ENCODE measurements at places on chromosomes 4 and X.

GRCh38 chr4:153026591-153027346, 90.6 kb downstream of the FHDC1 start:
- no peak for DNase-seq

- no peak for DNase-seq
These were observed 49.2 kb upstream of the HDAC8 start for GRCh38 chrX:72621625-72622485.

DNA sequence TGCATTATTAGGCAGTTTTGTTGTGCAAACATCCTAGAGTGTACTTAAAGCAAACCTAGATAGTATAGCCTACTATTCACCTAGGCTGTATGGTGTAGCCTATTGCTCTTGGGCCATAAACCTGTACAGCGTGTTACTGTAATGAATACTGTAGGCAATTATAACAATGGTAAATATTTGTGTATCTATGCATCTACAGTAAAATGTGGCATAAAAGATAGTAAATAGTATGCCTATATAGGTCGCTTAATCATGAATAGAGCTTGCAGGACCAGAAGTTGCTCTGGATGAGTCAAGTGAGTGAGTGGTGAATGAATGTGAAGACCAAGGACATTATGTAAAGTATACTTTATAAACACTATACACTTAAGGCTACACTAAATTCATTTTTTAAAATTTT, 16.6 kb downstream of the USO1 start:
- no peak for DNase-seq

DNA sequence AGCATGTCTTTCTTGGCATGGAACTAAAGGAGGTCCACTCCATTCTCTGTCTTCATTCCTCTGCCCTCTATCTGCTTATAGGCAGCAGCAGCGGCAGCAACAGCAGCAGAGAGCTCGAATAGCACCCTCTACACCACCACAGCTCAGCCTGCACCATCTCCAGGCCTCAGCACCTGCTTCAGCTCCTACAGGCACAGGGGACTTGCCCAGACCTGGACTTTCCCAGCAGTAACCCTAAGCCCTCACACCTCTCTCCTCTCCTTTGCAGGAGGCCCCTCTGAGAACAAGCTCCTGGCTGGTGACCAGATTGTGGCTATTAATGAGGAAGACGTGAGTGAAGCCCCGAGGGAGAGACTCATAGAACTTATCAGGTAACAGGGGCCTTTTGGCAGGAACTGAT, 80.7 kb downstream of the FRMPD3 start:
- DNase-seq, result no peak

GRCh38 chr4:41258783-41259182, 2.1 kb downstream of the UCHL1 start:
- no peak for DNase-seq

- no peak for DNase-seq
These were observed 49.1 kb downstream of the ABCG2 start for GRCh38 chr4:88109123-88109881.

DNA sequence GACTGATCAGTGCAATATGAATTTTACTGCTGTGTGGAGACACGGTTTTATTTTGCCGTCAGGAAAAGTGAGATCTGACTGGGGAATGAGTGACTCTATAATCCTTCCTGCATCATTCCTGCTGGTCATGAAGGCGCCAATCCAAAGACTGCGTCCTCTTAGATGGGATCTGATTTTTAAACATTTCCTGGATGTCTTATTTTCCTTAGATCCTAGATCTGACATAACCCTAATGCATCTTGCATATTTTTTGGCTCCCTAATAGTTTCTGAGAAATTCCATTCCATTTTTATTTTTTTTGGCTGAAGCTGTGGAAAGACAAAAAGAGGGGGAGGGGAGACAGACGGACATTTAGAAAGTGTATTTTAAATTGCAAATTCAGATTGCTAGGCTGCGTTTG, 454.9 kb upstream of the FAT1 start:
- no peak for DNase-seq

DNA sequence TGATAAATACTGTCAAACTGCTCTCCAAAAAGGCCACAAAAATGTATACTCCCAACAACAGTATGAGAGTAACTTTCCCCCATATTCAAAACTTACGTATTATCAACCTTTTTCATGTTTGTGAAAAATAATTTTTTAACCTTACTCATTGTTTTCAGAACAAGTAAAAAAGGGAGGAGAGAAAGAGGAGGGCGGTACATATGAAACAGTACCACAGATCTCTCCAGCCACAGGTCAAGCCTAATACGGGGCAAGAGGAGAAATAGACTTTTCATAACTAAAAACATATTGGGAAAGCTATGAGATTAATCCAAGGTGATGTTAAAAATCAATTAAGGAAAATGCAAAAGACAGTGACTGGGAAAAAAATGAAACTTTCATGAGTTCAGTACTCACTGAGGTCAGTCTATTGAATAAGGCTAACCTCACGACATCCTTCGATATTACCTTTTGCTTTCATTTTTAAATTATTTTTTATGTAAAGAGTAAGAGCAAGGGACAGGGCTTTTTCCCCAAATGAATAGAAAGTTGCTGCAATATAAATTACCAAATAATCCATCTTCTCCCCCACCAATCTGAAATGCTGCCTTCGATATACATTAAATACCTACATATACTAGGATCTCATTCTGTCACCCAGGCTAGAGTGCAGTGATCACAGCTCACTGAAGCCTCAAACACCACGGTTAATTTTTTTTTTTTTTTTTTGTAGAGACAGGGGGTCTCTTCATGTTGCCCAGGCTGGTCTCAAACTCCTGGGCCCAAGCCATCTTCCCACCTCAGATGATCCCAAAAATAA, 25.3 kb downstream of the FBXW7 start:
- no peak for DNase-seq

DNA sequence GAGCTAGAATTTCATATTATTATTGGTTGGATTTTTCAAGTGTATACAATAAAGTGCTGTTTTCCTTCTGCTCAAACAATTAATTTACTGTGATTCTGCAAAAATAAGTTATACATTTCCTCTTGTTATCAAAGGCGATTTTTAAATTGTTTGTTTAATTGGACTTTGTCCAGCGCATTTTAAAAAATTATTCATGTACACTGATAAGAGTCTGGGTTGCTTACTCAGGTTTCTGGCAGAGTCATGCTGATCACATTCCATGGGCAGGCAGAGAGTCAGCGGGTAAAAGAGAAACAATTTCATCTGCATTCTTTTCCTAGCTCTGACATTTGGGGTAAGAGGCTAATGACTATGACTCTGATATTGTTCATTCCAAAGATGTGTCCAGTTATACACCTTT, 8.9 kb downstream of the FAT4 start:
- no peak for DNase-seq

- DNase-seq, result no peak
These were observed 7.8 kb upstream of the UGT2B7 start for GRCh38 chr4:69088473-69088872.

DNA sequence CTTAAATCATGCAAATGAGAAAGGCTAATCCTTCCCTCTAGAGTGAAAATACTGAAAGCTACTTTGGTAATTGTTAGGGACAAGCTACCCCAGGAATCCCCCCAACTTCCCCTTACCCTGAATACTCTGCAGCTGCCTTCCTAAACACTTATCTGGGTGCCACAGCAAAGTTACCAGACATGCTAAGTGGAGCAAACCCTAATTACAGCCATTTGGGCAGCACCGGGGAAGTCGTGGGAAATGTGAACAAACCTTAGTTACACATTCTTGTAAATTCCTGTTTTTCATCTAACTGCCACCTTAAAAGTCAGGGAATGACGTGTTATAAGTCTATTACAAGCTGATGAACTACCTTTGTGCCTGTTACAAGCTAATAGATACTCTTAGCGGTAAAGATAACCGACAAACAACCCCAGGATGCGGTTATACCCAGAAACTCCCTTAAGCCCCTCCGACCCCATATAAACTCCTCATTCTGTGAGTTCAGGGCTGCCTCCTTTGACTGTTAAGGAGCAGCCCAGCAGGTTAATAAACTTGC, 66.0 kb upstream of the PLAC8 start:
- DNase-seq, result no peak

- no peak for DNase-seq
These were observed 232.9 kb upstream of the F9 start for GRCh38 chrX:139297638-139298037.

DNA sequence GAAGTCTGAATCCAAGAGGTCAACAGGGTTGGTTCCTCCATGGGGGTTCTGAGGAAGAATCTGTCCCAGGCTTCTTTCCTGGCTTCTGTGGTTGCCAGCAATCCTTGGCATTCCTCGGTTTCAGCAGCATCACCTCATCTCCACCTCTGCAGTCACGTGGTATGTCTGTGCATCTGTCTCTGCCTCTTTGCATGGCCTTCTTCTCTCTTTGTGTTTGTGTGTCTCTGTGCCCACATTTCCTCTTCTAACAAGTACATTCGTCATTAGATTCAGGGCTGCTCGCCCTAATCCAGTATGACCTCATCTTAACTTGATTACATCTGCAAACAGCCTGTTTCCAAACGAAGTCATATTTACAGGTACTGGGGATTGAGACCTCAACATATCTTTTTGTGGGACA, 114.0 kb downstream of the BCOR start:
- no peak for DNase-seq

GRCh38 chrX:109695637-109696036, 37.4 kb downstream of the ACSL4 start:
- no peak for DNase-seq

- DNase-seq, result no peak
These were observed 132.2 kb downstream of the IDS start for GRCh38 chrX:149372866-149373265.

DNA sequence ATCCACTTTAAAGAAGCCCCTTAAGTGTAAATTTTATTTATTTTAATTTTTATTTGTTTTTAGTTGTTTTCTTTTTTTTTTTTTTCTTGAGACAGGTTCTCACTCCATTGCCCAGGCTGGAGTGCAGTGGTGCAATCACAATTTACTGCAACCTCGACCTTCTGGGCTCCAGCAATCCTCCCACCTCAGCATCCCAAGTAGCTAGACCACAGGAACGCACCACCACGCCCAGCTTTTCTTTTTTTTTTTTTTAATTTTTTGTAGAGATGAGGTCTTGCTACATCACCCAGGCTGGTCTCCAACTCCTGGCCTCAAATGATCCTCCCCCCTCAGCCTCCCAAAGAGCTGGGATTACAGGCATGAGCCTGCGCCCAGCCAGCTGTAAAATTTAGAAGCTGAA, 6.0 kb downstream of the SAT1 start:
- no peak for DNase-seq

- no peak for DNase-seq
These were observed at the start of gene SYTL4 for GRCh38 chrX:100731441-100732281. Gene SYTL4 (minus strand): TSS chrX:100732121. CDS start chrX:100702037, 30,084 bp downstream.

GRCh38 chrX:26649534-26649933, 433.6 kb downstream of the MAGEB5 start:
- no peak for DNase-seq

- DNase-seq, result no peak
These were observed 3.2 kb downstream of the TIGD4 start for GRCh38 chr4:152776352-152776751.

- DNase-seq, result no peak
These were observed 156.6 kb upstream of the TLL1 start for GRCh38 chr4:165716472-165716871.

- DNase-seq, result no peak
These were observed 146.4 kb downstream of the AMMECR1 start for GRCh38 chrX:110171442-110171841.

DNA sequence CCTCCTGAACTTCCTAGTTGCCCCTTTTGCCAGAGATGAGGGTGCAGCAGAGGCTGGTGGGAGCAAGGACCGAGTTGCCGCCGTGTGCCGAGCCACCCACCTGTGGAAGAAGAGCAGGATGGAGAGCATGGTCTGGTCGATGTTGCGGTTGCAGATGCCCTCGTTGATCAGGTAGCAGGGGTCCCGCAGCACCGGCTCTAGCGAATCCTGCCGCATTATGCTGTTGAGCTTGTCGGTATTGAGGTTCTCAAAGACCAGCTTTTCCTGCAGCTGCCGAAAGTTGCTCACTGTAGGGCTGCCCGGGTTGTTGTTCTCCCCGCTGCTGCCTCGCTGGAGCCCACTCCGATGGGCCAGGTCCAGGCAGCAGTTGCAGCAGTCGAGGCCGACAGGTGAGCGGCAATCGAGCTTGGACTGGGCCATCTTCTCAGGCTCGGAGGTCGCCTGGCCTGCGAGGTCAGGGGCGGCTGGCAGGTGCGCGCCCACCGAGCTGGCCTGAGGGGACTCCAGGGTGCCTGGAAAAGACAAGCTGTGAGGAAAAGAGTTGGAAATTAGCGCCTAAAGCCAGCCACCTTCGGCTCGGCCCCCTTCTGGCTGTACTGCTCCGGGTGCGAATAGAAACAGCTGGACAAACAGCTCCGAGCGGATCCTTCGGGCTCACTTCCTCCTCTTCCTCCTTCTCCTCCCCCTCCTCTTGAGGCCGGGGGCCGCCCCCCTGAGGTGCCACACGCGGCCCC, 420 bp downstream of the TSC22D3 start:
- no peak for DNase-seq

DNA sequence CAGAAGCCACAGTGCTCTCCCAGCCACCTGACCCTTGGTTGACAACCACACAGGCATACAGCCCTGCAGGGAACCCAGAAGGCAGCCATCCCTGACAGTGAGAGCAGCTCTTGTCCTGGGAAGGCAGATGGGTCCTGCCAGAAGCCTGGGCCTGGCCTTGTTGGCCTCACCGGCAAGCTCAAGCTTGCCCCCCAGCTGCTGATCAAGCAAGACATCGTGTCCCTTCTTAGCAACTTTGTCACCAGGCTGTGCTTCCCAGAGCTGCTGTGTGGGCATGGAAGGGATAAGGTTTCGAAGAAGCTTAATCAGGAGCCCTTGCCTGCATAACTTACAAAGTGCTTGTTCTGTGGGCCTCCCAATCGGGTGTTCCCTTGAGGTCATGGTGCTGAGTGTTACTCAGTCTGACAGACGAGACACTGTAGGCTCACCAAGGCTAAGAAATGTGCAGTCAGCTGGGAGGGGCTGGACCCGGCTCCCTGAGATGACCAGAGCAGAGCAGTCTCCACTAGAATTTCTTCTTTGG, 6.8 kb upstream of the ABLIM2 start:
- DNase-seq, result no peak

- DNase-seq, result peak; percentile 15
These were observed 100.1 kb downstream of the REPS2 start for GRCh38 chrX:17046478-17047097.

DNA sequence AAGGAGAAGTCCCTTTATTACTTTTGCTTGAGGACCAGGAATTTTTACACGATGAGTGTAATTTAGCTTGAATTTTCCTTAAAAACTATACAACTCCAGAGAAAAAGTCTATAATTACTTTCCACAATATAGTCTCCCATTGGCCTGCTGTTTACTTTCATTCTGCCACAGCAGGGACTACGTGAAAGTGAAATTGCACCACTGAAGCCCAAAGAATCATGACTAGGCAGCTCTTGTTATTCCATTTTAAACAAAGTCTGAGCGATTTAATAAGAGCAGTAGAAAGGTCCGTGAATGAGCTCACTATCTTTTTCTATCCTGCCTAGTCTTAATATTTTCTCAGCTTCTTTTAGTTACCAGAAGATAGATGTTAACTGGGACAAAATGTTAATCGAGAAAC, 68.6 kb downstream of the ADGRG4 start:
- DNase-seq, result no peak

DNA sequence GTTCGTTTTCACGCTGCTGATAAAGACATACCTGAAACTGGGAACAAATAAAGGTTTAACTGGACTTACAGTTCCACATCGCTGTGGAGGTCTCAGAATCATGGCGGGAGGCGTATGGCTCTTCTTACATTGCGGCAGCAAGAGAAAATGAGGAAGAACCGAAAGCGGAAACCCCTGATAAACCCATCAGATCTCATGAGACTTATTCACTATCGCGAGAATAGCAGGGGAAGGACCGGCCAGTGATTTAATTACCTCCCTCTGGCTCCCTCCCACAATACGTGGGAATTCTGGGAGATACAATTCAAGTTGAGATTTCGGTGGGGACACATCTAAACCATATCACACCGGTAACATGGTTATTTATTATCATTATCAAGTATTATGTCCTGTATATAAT, 2204.5 kb downstream of the ARAP2 start:
- DNase-seq, result no peak

All from T-cell (primary cell).